ENCODE measurements at places on chromosomes 5 and 9.
A peak's percentile ranks its signal among the peaks of the same experiment; 100 is the strongest.

GRCh38 chr5:157607371-157608161, 32.0 kb upstream of the ADAM19 start:
- DNase-seq, result peak; percentile 36

GRCh38 chr9:108083160-108083750, 593.7 kb upstream of the KLF4 start:
- no peak for DNase-seq

GRCh38 chr5:91219091-91219802, 163.9 kb downstream of the ARRDC3 start:
- no peak for DNase-seq

- no peak for DNase-seq
These were observed 31.5 kb upstream of the C5orf58 start for GRCh38 chr5:170201311-170201710.

DNA sequence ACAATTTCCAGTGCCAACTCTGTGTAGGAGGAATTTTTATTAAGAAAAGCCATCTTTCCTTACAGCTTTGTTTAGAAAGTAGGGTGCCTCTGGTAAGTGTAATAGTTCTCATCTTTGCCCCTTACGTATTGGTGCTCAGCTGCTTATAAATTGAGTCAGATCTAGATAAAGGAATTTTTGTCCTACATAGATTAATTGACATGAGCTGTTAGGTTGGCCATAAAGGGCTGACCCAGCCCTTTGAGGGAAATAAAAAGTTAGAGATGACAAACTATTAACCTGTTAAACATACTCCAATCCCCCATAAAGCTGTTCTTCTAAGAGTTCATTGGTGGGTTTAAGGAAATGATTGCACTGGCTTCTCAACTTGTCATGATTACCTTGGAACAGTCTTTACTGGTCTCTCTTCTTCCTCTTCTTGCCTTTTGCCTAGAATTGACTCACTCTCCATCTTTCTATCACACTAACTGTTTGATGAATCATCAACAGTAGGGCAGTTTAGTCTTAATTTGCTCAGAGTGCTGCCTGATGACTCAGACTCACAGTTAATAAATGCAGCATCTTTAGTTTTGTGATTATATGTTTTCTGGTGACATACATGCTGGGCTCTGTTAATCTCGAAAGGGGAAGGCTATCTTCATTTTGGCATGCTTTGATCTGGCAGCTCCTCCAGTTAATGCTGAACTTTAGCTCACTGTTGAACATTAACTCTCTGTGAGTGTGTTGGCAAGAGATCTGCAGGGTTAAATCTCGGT, 51.7 kb downstream of the ARHGAP26 start:
- no peak for DNase-seq

GRCh38 chr5:9537223-9538141, 8.4 kb downstream of the SEMA5A start:
- no peak for DNase-seq

- DNase-seq, result no peak
These were observed 34.3 kb downstream of the NFIB start for GRCh38 chr9:14279671-14280070.

DNA sequence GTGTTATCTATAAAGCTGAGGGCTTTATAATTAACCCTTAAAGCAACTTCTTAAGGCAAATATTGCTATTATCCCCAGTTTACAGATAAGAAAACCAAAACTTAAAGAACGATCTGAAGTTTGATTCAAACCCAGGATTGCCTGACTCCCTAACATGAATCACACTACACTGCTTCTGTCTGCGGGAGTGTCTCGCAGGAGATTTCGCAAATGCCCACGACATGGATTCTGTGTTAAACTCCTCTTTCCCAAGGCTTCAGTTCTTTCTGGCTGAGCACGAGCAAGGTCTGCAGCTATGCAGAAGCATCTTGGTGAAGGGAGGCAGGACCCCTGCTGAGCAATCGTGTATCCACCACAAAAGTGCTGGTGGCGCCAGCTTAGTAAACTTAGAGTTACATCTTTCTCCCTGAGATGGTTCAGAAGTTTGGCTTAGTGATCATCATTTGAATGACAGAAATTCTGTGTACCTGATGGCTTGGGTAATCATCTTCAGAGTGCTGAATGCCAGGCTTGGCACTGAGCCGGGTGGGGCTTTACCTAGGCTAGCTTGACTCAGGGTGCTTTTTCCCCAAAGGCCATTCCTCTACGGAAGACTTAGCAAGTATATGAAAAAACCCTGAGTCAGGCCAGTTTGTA, 81.4 kb upstream of the PIK3R1 start:
- DNase-seq, result no peak

DNA sequence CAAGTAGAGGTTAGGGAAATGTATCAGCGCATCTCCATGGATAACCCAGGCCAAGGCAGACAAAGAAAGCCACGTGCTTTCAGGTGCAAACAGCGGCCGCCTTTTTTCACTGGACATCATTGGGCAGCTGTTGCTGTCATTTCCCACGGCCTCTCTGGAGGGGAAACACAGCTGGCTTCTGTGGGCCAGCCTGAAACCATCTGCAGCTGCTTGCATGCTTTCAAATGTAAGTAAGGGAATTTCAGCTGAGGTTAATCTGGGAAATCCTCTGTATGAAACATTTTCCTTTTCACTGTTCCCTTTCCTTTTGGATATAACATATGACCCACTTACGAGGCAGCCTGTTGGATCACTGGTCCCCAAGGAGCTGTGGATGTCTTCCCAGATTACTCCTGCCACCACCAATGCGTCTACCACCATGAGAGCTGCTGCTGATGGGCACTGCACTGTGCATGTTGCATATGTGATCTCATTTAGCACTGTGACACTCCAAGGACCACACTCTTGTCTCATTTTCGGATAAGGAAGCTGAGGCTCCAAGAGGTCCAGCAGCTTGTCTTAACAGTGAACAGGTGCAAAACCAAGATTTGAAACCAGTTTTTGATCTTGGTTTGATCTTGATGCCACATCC, 106.3 kb downstream of the C9orf152 start:
- DNase-seq, result no peak

DNA sequence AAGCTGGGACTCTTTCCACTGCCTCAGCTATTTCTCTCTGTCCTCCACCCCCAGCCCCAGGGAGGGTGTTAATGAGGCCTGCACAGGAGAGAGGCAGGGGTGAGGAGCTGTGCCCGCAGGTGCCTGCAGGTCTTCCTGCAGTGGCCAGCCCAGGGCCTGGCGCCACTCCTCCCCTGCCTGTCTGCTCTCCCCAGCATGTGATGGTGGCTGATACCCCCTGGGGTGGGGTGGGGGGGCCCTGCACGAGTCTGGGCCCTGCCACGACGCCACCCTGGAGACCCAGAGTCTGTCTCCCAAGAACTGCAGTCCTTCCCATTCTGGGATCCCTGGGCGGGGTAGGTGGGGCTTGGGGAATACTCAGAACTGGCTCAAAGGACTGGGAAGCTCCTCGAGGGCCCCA, 166.4 kb upstream of the SMIM23 start:
- no peak for DNase-seq

GRCh38 chr9:128892221-128892921, 10.4 kb downstream of the LRRC8A start:
- no peak for DNase-seq

DNA sequence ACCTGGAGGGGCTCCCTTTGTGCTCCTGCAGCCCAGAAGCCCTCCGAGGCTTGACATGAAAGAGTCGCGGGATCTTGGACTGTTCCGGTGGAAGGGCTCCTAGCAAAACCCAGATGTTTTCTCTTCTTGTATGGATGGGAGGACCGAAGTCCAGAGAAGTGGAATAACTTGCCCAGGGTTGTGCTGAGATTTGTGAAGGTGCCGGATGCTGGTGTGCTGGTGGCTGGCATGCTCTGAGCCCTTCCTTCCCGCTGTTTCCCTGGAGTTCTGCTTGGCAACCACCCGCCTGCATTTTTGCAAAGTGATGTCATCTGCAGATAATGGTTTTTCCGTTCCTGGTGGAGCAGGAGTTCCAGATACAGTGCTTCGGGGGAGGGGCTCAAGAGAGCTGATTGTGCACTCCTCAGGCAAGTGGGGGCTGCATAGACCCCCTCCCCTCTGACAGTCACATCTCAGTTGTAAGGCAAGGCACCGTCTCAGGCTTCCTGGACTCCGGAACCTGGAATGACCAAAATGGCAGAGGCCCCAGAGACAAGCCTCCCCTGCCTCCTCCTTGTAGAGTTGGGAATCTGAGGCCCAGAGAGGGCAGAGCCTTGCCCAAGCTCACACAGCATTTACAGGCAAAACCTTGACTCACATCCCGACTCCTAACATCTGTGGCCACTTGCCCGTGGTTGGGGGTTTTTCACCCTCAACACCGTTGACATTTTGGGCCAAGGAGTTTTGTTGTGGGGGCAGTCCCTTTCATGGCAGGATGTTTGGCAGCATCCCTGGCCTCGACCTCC, 157.0 kb downstream of the RGS3 start:
- no peak for DNase-seq

DNA sequence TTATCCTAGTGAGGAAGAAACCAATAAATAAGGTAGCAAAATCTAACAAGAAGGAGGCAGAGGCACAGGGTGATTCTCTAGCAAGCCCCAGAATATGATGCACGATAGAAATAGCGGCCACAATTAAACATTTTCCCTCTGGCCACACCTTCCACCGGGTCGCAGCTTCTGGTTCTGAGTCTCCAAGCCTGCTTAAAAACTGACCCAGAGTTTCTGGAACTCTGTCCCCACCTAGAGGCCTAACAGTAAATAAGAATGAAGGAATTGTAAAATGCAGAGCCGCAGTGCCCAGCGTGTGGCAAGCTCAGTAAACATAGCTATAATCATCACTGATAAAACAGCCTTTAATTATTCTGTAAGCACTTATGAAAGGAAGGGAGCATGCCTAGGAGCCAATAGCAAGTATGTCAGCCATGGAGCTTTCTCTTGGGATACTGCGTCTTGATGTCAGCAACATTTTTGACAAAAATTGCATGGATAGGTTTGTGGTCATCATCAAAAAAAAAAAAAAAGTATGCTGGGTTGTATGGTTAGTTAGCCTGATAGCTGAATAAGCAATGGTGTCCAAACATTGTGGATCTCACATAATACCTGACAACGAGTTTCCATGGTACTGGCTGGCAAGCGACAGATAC, 465.5 kb downstream of the DNAH5 start:
- no peak for DNase-seq

GRCh38 chr9:91073811-91074771, 272.5 kb downstream of the SYK start:
- no peak for DNase-seq

- DNase-seq, result no peak
These were observed 242.9 kb downstream of the EBF1 start for GRCh38 chr5:158856794-158857193.

DNA sequence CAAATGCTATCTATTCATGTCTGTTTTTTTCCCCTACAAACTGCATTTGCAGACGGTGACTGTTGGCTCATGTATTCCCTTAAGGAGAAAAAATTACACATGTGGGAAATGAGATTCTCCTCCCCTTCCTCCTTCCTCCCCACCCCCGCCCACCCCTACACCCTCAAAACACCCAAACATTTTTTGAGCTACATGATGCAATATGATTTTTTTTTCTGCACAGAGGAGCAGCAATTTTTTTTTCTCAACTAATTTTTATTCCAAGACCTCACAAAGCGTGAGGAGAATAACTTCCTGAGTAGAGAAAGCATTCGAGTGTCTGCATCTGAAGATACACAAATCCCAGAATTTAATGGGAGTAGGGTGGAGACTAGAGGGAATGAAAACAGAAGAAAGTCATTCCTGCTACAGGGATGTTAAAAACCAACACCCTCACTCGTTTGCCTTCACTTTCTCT, 118.1 kb downstream of the PRDM6 start:
- DNase-seq, result no peak

DNA sequence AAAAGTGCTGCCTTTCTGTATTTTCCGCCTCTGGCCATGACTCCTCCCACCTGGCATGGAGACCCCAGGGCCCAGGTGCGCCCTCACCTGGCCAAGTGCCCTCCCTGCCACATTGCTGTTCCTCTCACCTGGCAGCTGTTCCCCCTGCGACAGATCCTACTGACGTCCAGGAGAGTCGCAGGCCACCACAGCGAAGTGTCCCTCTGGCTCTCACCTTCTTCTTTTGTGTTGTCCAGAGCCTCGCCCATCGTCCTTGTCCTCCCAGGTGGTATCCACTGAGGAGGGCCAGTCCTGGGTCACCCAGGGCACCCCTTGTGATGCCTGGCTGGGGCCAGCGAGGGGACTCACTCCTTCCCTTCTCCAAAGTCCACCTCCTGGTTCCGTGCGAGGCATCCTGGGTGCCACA, 2.6 kb downstream of the NKD2 start:
- peak; percentile 11 for DNase-seq

GRCh38 chr5:173793648-173794548, 94.3 kb upstream of the CPEB4 start:
- no peak for DNase-seq

DNA sequence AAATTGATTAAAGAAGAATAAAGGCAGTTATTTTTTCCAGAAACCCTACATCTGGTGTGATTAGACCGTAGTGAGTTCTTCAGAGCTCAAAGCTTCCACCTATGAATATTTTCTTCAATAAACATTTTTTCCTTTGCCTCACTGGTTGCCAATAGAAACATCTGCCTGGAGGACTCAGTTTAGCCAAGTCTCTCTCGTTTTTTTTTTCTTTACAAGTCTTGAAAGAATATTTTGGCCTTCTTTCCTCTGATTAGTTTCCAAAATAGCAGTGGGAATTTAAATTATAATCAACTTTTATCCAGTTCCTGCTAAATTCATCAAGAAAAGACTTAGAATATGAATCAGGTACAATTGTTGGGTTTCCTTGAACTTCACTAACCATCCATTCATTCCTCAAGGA, 897.5 kb downstream of the TLE1 start:
- no peak for DNase-seq
